ENCODE measurements at places on chromosomes 12 and 14. TPM values are rescaled to one million over a fixed set of nuclear protein-coding genes. Genes with fewer than 3 reads are reported as not detected.

The CYP27B1 gene
- total RNA-seq = 1.7 TPM

The RD3L gene
- total RNA-seq = not detected

The GPR84 gene
- total RNA-seq = not detected

The TC2N gene
- total RNA-seq = 0.70 TPM

The GDF3 gene
- total RNA-seq = not detected

The PRICKLE1 gene
- total RNA-seq = 0.68 TPM

The DIO3 gene
- not detected for total RNA-seq

The ACOT4 gene
- 2.5 TPM for total RNA-seq

The KRT7 gene
- 4,828 TPM for total RNA-seq

The XPOT gene
- 47.2 TPM for total RNA-seq

The OTOGL gene
- not detected for total RNA-seq

The SLC24A4 gene
- 0.10 TPM for total RNA-seq

The TOMM20L gene
- not detected for total RNA-seq

The NYNRIN gene
- 0.26 TPM for total RNA-seq

The ASB2 gene
- 0.67 TPM for total RNA-seq
